ENCODE measurements at places on chromosomes 7 and 10.

DNA sequence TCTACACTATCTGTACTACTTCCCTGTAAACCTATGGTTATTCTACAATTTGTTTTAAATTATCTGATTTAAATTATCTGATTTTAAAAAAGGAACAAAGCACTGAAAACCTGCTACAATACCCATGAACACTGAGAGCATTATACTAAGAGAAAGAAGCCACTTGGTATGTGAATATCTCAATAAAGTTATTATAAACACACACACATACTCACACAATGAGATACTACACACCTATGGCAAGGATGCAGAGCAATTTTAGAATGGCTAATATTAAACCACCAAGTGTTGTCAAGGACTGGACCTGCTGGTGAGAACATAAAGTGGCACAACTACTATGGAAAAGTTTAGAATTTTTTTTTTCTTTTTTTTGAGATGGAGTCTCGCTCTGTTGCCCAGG, 82.7 kb downstream of the IGF2BP3 start:
- DNase-seq: no peak

GRCh38 chr7:101625031-101625791, 3.9 kb downstream of the MYL10 start:
- DNase-seq: no peak

GRCh38 chr7:129373651-129374428, 60.4 kb upstream of the STRIP2 start:
- no peak for DNase-seq

DNA sequence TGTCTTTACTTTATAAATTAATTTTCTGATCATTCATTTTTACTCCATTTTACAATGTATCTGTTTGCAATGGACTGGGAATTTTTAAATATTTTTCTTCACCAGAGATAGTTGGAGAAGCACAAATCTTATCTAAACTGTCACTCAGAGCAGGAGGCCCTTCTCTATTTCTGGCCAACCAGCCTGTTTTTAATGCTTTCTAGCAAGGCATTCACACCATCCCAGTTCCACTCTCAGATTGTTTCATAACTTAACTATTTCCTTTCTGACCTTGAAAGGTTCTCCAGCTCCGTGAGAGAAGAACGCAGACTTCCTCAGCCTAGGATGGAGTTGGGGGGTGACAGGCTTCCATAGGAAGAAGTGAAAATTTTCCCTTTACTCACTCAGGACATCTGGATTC, 155.8 kb downstream of the SKIDA1 start:
- no peak for DNase-seq

DNA sequence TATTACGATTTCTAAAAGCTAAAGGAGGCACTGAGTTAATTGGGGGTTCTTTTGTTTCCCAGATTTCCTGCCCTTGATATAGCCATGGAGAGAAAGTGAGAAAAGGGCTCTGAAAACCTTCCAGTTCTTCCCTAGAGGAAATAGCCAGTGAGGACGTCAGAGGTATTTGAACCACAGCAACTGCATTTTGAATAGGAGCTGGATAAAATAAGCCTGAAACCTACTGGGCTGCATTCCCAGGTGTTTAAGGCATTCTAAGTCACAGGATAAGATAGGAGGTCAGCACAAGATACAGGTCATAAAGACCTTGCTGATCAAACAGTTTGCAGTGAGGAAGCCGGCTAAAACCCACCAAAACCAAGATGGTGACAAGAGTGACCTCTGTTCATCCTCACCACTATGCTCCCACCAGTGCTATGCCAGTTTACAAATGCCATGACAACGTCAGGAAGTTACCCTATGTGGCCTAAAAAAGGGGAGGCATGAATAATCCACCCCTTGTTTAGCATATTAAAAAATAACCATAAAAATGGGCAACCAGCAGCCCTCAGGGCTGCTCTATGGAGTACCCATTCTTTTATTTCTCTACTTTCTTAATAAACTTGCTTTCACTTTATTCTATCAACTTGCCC, 85.1 kb upstream of the FRMD4A start:
- DNase-seq: no peak

DNA sequence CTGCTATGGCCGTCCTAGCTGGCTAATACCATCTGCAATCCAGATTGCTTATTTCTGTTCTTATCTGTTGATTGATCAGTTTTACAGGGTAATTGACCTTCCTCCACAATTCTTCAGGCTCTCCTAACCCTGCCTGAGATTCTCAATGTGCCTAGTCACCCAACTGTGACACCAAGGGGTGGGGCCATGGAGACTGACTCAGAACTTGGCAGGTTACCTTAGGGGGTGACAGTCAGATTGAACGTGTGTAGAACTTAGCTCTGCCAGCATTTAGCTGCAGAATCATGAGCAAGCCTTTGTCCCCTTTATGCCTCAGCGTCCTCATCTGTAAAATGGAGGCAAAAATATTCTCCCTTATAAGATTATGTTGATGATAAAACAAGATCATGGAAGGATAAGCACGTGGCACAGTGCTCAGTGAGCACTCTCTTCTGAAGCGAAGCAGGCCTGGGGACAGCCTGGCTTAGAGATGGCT, 19.1 kb upstream of the LEP start:
- DNase-seq: no peak

DNA sequence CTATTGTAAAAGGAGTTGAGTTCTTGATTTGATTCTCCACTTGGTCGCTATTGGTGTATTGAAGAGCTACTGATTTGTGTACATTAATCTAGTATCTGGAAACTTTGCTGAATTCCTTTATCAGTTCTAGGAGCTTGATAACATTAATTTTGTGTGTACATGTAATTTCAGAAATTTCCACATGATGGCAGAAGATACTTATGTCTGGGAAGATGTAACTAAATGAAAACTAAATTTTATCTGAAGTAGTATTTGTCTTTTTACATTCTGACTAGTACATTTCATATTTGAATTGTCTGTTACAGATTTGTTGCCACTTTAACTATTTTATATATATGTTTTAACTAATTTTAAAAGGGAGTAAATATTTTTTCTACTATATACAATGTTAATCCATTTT, 27.6 kb downstream of the SDHAF3 start:
- no peak for DNase-seq

DNA sequence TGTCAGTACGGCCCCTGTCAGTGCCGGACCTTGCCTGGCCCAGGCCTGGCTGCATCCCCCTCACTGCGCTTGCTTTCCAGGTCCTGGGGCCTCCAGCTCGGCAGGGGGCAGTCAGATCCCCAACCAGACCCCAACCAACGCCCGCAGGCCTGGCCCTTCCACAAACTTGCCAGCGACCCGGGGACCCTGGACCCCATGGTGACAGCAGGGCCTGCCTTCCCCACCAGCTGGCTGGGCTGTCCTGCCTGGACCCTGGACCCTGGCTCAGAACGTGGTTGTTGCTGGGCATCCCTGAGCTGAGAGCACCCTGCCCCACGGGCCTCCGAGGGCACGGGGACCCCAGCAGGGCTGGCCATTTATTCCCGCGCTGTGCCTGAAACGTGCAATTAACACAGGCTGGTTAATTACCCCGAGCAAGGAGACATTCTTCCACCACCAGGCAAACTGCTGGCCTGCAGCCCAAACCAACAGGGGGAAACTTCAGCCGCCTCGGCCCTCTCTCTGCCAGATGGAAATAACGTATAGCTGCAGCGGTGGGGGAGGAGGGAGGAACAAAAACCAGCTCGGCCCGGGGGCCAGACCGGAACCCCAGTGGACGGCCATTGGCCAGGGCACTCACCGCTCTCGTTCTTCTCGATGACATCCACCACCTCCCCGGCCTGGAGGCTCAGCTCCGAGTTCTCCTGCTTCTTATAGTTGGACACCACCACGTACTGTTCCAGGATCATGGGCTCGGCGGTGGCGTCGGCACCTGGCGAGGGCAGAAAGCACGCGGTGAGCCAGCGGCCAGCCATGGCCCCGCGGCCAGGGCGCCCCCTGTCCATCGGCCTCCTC, 167.1 kb downstream of the NEURL1 start:
- no peak for DNase-seq

DNA sequence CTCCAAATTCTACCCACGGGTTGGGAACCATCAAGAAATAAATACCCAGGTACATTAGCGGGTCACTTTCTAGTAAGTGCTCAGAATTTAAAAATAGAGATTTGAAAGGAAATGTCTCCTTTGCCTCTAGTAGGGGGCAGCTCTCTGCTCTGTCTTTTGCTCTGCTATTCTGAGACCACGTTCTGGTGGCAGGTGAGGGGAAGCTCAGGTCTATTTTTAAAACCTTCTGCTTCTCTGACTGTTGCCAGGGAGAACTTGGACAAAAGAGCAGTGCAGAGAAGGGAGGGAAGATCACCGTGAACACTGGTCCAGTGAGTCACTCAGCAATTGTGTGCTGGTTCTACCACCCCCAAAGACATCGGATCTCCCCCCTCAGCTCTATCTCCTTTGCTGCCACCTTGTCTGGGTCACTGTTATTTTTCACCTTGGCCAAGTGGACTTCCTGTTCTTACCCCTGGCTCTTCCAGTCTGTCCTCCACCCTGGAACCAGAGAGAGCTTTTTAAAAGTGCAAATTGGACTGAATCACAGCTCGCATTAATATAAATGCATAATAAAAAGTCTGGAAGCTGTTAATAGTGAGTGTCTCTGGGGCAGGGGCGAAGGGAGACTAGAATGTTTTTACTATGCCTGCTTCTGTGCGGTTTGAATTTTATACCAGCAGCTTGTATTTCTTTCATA, 72.4 kb upstream of the LOXL4 start:
- no peak for DNase-seq

DNA sequence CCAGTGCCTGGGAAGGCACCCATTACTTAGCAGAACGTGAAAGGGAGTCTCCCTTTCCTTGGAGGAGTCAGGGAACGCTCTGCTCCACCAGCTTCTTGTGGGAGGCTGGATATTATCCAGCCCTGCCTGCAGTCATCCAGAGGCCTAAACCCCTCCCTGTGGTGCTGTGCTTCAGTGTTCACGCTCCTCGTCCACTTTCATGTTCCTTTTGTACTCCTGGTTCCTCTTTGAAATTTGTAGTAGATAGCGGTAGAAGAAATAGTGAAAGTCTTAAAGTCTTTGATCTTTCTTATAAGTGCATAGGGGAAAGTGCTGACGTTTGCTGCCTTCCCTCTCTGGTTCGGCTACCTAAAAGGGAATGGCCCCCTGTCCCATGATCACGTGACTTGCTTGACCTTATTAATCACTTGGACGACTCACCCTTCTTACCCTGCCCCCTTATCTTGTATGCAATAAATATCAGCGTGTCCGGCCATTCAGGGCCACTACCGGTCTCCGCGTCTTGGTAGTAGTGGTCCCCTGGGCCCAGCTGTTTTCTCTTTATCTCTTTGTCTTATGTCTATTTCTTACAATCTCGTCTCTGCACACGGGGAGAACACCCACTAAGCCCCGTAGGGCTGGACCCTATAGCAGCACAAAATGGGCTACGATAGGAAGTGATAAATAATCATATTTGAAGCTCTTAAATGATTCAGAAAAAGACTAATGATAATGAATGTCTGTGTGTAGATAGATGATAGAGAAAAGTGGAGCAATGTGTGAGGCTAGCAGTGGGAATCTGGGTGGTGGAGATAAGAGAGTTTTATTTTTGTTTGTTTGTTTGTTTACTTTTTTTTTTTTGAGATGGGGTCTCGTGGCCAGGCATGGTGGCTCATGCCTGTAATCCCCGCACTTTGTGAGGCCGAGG, 5.8 kb upstream of the ESYT2 start:
- DNase-seq: no peak

GRCh38 chr7:152176797-152177196, 151.3 kb downstream of the GALNT11 start:
- no peak for DNase-seq

- no peak for DNase-seq
These were observed 4.5 kb upstream of the ANKRD1 start for GRCh38 chr10:90925079-90926029.

Data from stimulated activated CD8-positive, alpha-beta memory T cell treated with anti-CD3 and anti-CD28 coated beads, Interleukin-7, amount 100 ng/mL, for 48 hours (primary cell).